Large intestine (tissue), 12 donors: ENCODE measurements at places on chromosomes 6 and 20. TPM values are rescaled to one million over a fixed set of nuclear protein-coding genes. Genes with fewer than 3 reads are reported as not detected.

GRCh38 chr6:20223141-20223540, 10.9 kb upstream of the MBOAT1 start:
- H3K27ac ChIP-seq, result no peak overlapping the region
- H3K4me3 ChIP-seq, result no peak overlapping the region
- DNase-seq, result no peak
- H3K36me3 ChIP-seq, result no peaks in the 10 kb centered on the region
- H3K27me3 ChIP-seq, result no peaks in the 10 kb centered on the region

DNA sequence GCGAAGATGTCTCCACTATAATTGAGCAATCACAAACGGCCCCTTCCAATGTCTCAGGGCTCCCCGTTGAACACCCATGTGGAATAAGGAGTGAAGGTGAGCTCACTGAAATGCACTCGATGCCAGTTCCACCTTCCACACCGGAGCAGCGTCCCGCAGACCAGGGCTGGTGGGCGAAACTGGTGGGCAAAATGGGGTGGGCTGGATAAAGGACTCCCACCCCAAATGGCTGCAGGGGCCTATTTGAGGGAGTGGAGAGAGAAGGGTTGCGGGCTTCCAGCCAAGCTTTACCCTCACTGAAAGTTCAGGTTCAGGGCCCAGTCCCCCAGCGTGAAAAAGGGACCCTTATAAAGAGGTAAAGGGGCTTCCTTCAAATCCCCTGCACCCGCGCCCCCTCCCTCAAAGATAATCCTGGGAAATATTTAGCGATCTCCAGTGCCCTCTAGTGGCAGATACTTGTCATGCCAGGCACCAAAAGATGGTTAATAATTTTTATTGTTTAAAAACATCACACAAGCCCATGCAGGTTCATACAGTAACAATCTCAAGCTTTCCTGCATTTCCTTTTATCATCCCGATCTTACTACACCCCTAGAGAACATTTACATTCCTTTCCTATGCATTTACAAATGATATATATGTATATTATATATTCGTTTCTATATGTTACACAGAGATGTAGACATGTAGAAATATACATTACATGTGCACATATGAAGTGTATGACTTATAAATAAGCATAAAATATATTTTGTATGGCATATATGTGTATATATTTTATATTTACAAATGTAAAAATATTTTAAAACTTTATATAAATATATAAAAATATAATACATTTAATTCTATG, 58.2 kb upstream of the NKX2-2 start:
- DNase-seq, result no peak
- no peaks in the 10 kb centered on the region for H3K36me3 ChIP-seq
- no peaks in the 10 kb centered on the region for H3K4me1 ChIP-seq
- no peak overlapping the region for H3K27ac ChIP-seq

DNA sequence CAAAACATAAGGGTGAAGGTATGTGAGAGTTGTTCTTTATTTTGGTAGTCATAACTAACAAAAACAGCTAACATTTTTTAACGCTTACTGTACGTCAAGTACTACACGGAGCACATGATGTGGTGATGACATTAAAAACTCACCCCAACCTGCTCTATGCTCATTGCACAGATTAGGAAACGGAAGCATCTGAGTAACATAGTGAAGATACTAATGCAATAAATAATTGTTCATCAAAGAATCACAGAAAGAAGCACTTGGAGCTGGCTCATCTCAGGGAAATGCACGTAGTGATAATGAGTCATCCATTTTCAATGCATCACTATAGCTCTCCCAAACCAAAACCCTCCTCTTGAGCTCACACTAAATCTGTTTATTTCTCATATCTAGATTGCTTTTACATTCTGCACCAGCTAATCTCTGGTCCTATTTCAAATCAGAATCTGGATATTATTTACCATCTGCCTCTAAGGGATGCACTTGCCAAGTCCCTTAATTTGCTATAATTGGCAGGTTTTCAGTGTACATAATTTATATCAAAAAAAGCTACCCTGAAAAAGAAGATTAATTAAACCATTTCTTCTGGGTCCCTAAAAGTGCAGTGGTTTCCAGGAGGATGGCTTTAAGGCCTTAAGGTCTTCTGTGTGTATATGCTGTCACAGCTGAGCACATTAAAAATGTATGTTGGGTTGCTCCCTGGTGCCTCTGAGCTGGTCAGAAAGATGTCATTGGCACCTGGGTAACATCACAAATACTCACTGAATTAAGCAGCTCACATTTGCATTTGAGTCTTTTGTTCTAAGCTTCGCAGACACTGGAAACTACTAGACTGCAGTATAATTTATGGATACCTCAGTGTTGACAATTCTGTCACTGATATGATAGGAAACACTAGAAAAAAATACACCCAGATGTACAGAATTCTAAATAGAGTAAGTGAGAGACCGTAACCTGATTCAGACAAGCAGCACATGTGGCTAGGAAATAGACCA, 677.4 kb upstream of the CITED2 start:
- H3K27ac ChIP-seq, result no peak overlapping the region
- H3K4me3 ChIP-seq, result no peak overlapping the region
- no peaks in the 10 kb centered on the region for H3K36me3 ChIP-seq
- no peak for DNase-seq
- H3K4me1 ChIP-seq, result no peaks in the 10 kb centered on the region

- no peak overlapping the region for H3K4me3 ChIP-seq
- no peaks in the 10 kb centered on the region for H3K27me3 ChIP-seq
- H3K36me3 ChIP-seq, result peaks cover 21% of the 10 kb centered on the region
- no peak overlapping the region for H3K27ac ChIP-seq
- DNase-seq, result no peak
Measured at GRCh38 chr6:29945281-29945820, 3.0 kb downstream of the HLA-A start.

DNA sequence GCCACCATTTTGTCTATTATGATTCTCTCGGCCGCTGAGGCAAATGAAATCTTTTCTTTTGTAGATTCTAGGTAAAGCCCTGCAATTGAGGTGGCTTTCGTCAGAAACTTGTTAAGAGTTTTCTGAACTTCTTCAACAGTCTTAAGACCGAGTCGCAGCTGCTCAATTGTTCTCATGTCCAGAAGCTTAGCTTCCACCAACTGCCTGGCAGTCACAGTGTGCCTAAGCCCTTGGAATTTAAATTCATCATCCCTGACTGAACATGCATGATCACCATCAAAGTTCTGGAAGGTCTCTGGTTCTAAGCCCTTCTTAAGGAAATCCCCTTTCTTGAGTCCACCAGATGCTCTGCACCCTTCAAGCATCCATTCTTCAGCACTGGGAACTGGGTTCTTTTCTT, 25.7 kb downstream of the DST start:
- H3K27ac ChIP-seq, result no peak overlapping the region
- no peak overlapping the region for H3K4me3 ChIP-seq
- peaks cover 46% of the 10 kb centered on the region for H3K36me3 ChIP-seq
- H3K4me1 ChIP-seq, result no peaks in the 10 kb centered on the region

The MATN4 gene
- not detected for polyA plus RNA-seq

The SUMO4 gene
- 0.52 TPM for polyA plus RNA-seq

The CST5 gene
- 0.19 TPM for polyA plus RNA-seq

The LAMP5 gene
- polyA plus RNA-seq, result 4.6 TPM

The UBE3D gene
- polyA plus RNA-seq, result 7.8 TPM

The MMP24 gene
- 3.9 TPM for polyA plus RNA-seq
